ENCODE measurements at places on chromosomes 3 and 15.

DNA sequence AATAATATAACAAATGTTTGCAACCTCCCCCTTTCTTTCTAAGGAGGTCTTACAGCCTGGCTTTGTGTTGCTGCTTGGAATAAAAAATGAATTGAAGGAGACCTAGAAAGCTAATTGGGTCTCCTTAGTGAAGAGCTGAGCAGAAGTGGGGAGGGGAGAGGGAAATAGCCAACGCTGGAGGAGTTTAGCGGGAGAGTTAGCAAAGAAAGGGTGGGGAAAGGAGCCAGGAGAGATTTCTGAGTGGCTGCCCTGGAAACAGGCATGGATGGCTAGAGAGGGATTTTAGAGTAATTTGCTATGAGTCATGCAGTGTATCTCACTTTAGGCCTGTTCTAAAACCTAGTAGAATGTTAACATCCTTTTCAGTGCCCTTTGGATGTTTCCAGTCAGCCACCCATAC lies 45.2 kb upstream of the PFN2 start:
- DNase-seq = no peak

DNA sequence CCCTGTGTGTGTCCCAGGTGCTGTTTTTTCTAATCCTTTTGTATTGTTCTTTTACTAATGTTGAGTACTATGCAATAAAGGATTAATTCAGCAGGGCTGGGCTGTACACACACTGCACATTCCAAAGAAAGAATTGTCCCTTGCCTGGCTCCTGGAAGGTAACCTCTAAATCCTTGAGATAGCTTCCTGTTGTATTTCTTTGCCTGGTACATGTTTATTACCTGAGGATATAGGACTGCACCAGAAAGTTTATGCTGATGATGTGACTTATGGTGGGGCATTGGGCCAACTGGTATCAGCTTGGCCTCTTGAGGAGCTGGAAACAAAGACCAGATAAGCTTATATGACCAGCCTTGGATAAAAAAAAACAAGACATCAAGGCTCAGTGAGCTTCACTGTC lies 26.6 kb upstream of the FAN1 start:
- DNase-seq = no peak

GRCh38 chr15:95291898-95292472 lies 1038.5 kb upstream of the NR2F2 start:
- DNase-seq = peak; percentile 53

GRCh38 chr15:52350423-52350822 lies 54.8 kb upstream of the MYO5C start:
- DNase-seq = no peak

GRCh38 chr3:17023006-17023664 lies 138.4 kb downstream of the PLCL2 start:
- peak; percentile 80 for DNase-seq

DNA sequence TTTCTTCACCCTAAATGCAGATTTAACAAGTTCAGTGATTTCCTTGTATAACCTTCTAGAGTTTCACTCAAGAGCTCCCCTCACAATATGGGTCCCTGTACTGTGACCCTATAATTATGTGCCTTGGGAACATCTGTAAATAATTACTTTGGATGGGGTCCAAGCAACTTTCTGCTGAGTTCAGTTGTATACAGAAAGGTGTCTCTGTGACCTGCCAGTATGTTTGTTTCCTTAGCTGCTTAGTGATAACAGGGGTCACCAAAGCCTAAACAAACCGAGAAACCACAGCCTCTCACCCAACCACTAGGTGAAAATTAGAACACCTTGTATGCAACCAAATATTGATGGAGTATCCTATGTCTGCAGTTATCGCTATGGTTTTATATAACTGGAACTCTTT lies 29.8 kb upstream of the SLC25A36 start:
- no peak for DNase-seq

- DNase-seq = no peak
Observed at GRCh38 chr15:87123676-87124382, 1044.2 kb downstream of the AGBL1 start.

- no peak for DNase-seq
Observed at GRCh38 chr15:47485419-47485818, 231.9 kb upstream of the SEMA6D start.

GRCh38 chr3:130299531-130299930 lies 45.9 kb upstream of the COL6A5 start:
- DNase-seq = no peak

GRCh38 chr3:56019490-56020146 lies 448.6 kb downstream of the ERC2 start:
- no peak for DNase-seq

- peak; percentile 85 for DNase-seq
Observed at GRCh38 chr3:45760878-45761711, 35.2 kb downstream of the SLC6A20 start.

DNA sequence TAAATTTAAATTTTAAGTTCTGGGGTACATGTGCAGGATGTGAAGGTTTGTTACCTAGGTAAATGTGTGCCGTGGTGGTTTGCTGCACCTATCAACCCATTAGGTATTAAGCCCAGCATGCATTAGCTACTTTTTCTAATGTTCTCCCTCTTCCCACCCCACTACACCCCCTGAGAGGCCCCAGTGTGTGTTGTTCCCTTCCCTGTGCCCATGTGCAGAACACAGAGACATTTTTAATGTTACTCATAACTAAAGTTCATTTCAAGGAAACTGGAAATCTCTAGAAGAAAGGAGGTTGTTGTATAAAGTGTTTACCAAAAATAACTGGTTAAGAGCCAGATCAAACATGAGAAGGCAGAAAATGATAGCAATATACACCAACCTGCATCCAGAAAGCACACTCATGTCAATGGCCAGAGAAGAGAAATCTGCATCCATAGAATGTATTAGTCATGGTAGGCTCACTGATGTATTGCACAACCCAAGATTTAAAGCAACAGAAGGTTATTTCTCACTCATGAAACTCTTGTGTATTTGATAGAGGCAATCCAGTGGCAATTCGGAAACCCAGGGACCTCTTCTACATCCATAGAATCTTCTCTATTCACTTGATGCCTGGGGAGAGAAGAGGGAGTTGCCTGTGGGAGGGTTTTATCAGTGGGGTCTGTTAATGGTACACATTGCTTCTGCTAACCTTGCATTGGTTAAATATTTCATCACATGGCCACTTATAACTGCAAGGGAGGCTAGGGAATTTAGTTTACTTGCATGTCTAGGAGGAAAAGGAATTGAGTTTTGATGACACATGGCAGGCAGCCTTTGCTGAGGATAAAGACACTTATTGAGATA lies 321.9 kb upstream of the RASGRP1 start:
- no peak for DNase-seq

- DNase-seq = no peak
Observed at GRCh38 chr3:100523050-100523760, 30.8 kb downstream of the TMEM45A start.

- DNase-seq = no peak
Observed at GRCh38 chr3:177495566-177495965, 298.3 kb upstream of the TBL1XR1 start.

DNA sequence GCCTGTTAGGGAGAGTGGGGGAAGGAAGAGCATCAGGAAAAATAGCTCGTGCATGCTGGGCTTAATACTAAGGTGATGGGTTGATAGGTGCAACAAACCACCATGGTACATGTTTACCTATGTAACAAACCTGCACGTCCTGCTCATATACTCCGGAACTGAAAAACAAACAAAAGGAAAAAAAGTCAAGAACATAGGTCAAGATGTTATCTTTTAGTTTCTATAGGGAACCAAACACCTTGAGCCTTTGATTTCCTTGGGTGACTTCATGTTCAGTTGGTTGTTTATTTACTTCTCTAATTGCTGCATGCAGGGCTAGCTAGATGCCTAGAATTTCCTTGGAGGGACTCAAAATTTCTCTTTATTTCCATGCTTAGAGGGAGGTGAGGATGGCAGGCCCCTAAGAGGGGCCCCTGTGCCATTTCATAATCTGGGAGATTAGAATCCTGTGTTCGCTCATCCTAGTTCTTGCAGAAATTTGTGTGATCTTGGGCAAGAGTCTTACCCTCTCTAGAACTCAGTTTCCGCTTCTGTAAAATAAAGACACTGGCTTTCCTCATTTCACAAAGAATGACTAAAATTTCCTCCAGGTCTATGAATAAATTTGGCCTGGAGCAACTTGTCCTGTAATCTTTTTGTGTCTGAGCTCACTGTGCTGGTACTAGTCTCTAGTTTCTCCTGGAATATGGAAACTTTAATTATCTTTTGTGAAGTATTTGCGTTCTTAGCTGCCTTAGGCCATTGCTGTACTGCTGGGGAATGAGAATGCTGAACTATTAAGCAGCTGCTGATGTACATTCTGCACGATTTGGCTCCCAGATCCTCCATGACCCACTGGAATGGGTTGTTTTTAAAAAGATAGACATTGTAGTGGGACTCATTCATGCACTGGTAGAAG lies 457.5 kb downstream of the EDEM1 start:
- no peak for DNase-seq

- no peak for DNase-seq
Observed at GRCh38 chr3:124461838-124462632, 268.2 kb upstream of the UMPS start.

- DNase-seq = no peak
Observed at GRCh38 chr15:68537506-68537905, 41.3 kb upstream of the CORO2B start.

DNA sequence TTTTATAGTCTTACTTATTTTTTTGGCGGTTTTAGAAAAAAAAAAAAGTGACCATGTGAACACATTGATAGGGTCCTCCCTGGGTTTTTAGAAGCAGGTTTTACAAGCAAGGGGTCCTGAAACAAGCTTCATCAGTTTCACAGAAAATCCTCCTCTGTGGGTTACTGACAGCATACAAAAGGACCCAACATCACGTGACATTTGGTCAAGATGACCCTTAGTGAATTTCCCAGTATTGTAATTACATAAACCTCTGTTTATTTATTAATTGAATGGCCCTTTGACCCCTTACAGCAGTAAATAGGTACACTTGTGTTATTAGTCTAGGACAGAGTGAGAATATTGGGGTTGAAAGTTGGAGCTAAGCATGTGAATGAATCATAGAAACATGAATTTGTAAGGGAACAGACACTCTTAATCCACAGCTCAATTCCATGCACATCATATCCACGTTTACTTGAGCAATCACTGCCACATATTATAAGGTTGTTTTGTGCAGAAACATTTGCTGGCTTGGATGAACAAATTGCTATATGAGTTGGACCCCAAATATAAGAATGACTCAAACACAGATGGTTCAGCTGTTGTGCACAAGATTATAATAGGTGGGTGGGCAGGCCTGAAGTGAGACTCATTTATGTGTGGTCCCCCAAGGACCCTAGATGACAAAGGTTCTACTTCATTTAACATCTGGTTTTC lies 137.5 kb downstream of the ZNF385D start:
- DNase-seq = no peak

GRCh38 chr3:139307601-139308555 lies 35.9 kb upstream of the MRPS22 start:
- DNase-seq = no peak

GRCh38 chr3:11434017-11434526 lies 161.9 kb downstream of the ATG7 start:
- DNase-seq = no peak

DNA sequence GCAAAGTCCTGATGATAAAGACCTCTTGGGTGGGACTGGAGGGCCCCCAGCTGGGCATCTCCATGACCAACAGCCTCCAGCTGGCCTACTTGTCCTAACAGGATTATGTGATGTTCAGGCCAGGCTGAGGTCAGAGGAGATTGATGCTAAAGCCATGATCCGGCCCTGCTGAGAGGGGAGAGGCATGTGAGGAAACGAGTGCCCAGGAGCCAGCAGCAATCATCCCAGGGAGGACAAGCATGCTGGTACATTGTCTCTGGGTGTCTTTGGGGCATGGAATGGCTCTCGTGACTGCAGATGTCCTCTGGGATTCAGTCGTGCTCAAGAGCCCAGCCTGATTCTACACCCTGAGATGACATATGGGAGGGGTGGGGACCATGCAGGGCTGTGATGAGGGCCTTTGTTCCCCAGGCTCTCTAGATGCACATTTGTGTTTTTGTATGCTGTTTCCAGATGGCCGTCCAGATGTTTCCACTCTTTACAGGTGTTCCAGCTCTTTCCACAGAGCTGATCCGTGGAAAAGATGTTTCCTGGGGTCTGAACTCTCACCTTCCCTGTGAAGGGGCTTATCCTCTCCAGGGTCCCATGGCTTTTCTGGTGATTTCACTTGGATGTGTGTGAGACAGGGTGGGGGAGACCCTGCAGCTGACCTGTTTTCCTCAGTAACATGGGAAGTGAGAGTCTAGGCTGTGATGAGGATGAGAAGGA lies 20.2 kb downstream of the SLC24A1 start:
- DNase-seq = no peak

DNA sequence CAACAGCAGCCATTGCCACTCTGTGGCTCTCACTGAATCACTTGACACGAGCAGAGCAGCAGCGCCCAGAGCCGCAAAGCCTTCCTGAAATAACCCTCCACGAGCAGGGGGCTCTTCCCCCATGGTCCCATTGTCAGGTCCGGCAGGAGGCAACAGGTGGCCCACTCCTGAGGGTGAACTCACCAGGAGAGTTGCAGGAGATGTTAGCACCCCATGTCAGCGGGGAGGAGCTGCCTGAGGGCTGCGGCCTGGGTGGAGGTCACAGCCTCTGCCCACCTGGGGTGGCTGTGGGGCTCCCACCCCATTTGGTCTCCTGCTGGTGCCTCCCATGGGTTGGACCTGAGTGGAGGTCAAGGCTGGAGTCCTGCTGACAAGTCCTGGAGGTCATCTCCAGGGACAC lies 12.3 kb upstream of the C3orf22 start:
- DNase-seq = no peak

DNA sequence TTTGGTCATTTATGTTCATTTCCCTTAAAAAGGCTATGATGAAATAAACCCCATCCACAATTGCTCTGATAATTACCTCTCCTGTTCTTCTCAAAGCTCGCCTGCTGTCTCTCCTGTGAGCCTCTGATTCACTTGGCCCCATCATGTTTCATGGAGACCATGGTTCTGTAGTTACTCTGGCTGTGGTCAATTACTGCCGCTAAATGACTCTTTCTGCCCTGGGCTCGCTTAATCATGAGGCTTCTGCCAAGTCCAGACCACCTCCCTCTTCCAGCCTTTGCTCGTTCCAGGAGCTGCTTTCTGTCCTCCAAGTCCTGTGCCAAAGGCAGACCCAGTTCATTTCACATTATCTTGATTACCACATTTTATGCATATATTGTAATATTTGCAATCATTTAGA lies 91.9 kb downstream of the THSD4 start:
- no peak for DNase-seq

- DNase-seq = no peak
Observed at GRCh38 chr3:52119826-52120225, 34.4 kb downstream of the POC1A start.

- peak; percentile 41 for DNase-seq
Observed at GRCh38 chr3:66428733-66429132, 72.1 kb downstream of the LRIG1 start.
